ENCODE measurements at places on chromosomes 1 and 21. TPM values are rescaled to one million over a fixed set of nuclear protein-coding genes. Genes with fewer than 3 reads are reported as not detected.
A peak's percentile ranks its signal among the peaks of the same experiment; 100 is the strongest.

Gene BEST4
- total RNA-seq: not detected

Gene NCF2
- total RNA-seq: 8.6 TPM

DNA sequence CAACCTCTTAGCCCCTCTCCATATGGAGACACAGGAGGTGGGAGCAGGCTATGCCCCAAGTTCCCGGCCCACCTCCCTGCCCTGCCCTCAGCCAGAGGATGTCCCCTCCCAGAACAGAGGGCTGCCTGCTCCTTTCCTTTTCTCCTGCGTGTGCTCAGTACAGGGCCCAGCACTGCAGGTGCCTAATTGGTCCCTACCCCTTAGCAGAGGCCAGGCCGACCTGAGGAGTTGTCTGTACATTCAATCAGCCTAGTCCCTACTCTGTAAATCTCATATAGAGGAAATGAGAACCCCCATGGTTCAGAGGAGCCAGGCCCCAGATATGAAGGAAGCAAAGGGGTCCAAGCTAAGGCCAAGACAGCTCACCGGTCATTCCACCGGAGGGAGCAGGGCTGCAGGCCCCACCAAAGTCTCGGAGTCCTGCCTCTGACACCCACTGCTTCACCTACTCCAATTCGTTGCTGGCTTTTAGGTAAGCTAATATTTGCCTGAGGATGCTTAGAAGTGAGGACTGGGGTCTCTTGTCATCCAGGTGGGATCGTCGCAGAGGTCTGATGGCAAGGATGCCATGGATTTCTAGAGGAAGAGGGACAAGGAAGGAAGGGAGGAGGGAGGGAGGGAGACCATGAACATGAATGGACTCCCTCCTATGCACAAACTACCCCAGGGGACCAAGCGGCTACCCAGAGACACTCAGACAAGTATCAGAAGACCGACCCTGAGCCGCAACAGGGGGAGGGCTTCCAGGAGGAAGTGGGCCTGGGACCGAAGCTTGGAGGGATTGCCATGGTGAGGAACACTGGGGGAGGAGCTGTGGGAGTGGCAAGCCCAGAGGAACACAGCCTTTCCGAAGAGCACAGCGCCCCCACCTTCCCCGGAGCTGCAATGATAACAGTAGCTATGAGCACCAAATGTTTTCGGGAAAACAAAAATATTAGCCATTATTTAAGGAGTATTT, 30.4 kb upstream of the FOXO6 start:
- H3K4me3 ChIP-seq: no peak overlapping the region
- H3K27me3 ChIP-seq: no peaks in the 10 kb centered on the region
- peaks cover 4% of the 10 kb centered on the region for H3K36me3 ChIP-seq

GRCh38 chr1:219555806-219556205, 57.1 kb downstream of the ZC3H11B start:
- no peak overlapping the region for H3K27ac ChIP-seq
- H3K4me1 ChIP-seq: no peaks in the 10 kb centered on the region
- H3K27me3 ChIP-seq: no peaks in the 10 kb centered on the region
- no peak for DNase-seq

GRCh38 chr1:2232255-2232915, 4.3 kb downstream of the SKI start:
- peaks cover 56% of the 10 kb centered on the region for H3K36me3 ChIP-seq
- peak overlapping the region; percentile 87 for H3K4me3 ChIP-seq
- H3K4me1 ChIP-seq: peaks cover 20% of the 10 kb centered on the region
- H3K27me3 ChIP-seq: no peaks in the 10 kb centered on the region
- no peak overlapping the region for H3K27ac ChIP-seq

DNA sequence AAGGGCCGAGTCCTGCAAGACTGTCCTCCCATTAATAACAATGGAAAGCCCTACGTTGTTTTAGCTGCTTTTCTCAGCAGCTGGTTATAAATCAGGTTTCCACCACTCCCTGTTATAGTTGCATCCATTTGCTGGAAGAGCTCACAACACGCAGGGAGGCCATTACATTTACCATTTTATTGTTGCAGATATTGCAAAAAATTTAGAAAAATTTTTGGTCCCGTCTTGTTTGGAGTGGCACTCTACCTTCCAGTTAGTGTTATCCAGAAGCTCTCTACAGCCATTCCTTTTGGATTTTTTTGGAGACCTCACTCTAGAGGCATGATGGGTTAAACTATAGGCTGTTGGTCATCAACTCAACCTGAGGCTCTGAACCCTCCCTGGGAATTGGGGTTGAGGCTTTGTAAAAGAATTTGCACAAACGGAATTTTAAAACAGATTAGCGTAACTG, 1532.1 kb upstream of the TPTE start:
- DNase-seq: peak; percentile 56
- H3K27me3 ChIP-seq: peaks cover 47% of the 10 kb centered on the region
- no peak overlapping the region for H3K4me3 ChIP-seq
- peaks cover 58% of the 10 kb centered on the region for H3K36me3 ChIP-seq
- no peaks in the 10 kb centered on the region for H3K4me1 ChIP-seq

GRCh38 chr1:110076789-110077500, 6.5 kb upstream of the ALX3 start:
- H3K27ac ChIP-seq: no peak overlapping the region
- H3K36me3 ChIP-seq: no peaks in the 10 kb centered on the region
- H3K4me1 ChIP-seq: no peaks in the 10 kb centered on the region
- peaks cover 30% of the 10 kb centered on the region for H3K27me3 ChIP-seq
- no peak overlapping the region for H3K4me3 ChIP-seq
- DNase-seq: no peak

Data from Calu3 (cell line).